ENCODE measurements at places on chromosomes 12 and 14. TPM values are rescaled to one million over a fixed set of nuclear protein-coding genes. Genes with fewer than 3 reads are reported as not detected.
A peak's percentile ranks its signal among the peaks of the same experiment; 100 is the strongest.

DNA sequence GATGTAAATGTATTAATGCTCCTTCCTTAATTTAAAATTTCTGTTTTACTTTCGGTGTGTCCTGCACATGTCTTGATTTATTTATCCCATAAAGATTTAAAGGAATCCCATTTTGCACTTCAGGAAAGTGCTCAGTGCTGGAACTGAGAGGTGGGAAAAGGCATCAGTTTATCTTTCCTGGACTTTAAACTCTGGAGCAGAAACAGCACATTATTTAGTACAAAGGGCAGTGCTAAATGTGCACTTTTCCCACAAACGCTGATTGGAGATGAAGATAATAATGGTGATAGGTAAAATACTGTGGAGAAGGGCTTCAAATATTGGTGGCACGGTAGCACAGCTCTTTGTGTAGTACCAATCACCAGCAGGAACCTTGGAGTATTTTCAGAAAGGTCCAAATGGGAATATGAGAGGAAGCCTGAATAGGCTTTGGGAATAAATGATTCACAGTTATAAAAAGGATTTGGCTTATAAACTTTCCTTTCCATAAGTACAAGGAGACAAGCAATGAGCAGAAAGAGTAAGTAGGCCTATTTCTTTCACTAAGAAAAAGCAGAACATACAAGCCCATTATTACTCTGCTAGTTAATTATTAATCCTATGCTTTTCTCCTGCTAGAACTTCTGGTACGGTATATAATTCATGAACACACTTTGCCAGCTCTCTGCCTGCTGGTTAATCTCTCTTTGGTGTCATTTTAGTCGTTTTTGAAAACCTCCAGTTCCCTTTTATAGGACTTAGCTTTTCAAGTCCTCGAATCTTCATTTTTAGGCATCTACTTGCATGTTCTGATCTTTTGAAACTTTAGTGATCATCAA, 58.3 kb downstream of the SLC15A5 start:
- no peak for DNase-seq

DNA sequence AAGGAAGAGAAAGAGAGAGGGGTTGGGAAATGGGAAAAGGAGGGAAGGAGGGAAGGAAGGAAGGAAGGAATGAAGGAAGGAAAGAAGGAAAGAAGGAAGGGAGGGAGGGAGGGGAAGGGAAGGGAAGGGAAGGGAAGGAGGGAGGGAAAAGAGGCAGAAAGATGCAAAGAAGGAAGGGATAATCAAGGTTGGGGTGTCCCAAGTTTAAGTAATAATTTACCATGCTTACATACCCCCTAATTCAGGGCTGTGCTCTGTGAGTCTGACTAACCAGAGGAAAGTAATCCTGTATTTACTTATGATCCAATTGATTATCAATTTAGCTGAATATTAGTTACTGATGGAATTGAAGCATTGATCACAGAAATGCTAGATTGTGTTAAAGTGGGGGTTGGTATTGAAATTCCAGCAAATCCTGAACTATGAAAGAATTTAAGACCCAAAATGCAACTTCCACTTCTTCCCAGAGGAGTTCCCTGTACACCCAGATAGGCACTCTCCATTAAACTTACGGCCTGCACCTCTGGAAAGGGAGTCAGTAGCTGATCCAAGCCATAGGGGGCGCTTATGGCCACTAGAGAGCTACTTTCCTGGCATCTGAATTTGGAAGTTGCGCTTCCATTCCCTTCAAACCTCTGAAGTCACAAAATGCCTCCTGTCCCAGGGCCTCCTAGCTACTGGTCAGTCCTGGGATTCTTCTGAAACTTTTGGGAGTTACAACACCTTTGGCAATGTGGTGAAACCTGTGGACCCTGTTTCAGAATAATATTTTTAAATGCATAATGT, 162.7 kb upstream of the PWP1 start:
- DNase-seq: no peak

GRCh38 chr12:112892856-112893255, 13.9 kb upstream of the OAS1 start:
- no peak for DNase-seq

DNA sequence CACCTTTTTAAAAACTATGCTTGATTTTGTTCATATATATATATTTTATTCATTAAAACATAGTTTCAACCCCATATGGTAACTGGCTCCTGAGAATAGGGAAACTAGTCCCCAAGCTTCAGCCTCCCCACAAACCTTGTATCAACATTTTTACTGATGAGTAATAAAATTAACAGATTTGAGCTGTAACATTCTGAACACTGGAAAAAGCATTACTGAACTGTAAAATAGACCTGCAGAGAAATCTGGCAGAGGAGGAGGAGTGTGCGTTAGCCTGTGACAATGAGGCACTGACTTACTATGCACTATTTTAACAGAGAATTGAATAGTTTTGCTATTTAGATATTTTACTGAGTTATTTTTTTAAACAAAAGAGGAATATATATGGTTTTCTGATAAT, 43.1 kb downstream of the FRS2 start:
- no peak for DNase-seq

DNA sequence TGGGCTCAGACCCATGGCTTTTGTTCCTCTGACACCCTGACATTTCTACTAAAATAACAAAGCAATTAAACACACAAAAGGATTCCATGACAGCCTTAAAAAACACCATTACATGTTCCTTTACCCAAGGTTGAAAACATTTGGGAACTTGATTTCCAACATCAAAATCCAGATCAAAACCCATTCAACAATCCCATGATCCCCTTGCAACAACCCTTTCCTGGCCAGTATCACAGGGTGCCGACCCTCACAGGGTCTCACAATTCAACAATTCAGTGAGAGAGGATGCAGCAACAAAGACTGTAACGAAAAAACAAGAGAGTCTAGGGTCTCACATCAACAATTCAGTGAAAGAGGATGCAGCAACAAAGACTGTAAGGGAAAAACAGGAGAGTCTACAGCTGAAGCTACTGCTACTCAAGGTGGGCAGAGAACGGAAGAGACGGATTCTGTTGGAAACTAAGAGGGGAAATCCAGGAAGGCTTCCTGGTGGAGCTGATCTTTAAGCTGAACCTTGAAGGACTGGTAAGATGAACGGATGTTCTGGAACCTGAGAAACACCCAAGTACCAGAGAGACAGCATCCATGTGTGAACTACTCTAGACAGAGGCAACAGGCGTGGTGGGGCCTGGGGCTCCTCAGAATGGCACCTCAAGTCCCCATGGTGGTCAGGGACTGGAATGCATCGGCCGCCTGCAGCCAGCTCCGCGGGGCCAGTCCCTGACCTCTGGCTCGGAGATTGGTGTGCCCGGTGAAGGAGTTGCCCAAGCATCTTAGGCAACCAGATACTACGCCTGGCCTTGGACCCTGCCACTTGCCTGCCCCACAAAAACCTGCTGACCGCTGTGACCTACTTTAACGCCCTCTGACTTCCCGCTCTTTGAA, 22.7 kb upstream of the ZFP36L1 start:
- DNase-seq: no peak

GRCh38 chr14:78329371-78329770, 159.2 kb downstream of the NRXN3 start:
- DNase-seq: no peak

DNA sequence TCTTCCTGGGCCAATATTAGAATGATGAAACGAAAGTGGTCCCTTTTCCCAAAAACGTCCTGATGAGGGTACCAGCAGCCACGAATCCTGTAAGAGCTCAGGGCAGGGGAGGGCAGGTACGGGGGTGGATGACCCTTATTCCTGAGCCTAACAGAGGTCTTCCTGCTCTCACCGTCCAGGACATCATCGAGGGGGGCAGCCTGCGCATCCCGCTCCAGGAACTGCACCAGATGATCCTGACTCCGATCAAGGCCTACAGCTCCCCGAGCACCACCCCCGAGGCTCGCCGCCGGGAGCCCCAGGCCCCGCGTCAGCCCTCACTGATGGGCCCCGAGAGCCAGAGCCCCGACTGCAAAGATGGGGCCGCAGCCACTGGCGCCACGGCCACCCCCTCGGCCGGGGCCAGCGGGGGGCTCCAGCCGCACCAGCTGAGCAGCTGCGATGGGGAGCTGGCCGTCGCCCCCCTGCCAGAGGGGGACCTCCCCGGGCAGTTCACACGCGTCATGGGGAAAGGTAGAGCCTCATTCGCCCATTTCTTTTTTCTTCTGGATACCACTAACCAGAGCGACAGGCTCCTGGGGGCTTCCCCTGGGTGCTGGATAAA, 142.5 kb downstream of the GCH1 start:
- DNase-seq: no peak

The AICDA gene
- not detected for polyA plus RNA-seq

DNA sequence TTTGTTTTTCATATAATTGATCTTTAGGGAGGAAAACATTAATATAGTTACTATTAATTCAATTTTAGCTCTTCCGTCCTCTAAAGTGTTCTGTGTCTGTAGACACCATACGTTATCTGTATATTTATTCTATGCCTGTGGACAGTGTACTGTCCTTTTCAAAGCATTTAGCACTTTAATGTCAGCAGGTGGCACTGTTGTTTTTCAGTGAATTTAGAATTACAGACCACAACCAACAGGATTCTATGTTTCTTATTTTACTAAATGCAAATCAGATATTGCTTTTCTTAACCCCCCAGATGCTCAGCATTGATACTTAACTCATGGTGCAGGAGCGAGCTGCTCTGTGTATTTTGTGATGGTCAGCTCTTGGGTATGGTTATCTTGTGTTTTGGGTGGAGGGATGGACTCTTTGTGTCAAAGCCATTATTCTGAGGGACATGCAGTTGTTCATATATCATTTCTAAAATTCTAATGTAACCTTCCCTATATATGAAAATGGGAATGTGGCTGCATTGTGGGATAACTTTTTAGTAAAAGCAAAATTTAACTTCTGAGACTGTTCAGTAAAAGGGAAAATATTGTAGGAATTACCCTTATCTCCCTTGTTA, 65.2 kb downstream of the PAPOLA start:
- DNase-seq: no peak

The TPPP2 gene
- not detected for polyA plus RNA-seq

DNA sequence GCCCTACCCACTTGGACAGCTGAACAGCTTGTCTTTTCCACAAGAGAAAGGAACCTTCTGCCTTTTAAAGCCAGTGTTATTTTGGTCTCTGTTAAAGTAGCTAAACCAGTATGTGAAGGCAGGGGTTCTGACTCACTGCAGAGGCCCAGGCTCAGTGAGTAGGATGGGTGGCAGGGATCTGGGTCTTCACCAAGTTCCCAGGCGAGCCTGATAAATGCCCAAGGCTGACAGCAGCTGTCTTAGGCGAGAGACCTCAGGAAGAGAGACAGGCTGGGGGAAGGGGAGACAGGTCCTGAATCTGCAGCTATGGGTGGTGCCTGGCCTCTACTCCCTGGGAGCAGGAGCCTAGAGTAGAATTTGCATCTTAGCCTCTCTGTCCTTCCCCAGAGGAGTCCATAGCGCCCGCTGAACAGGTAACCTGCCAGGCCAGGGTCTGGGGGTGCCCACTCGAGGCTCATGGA, 18.1 kb upstream of the KIF26A start:
- DNase-seq: no peak

- no peak for DNase-seq
Measured at GRCh38 chr12:57218030-57218853, 1.6 kb downstream of the NXPH4 start.

The FAR2 gene
- 17.1 TPM for polyA plus RNA-seq

The RFX4 gene
- polyA plus RNA-seq: not detected

- DNase-seq: peak; percentile 33
Measured at GRCh38 chr12:72323881-72324280, 51.7 kb downstream of the TRHDE start.

The TAS2R7 gene
- not detected for polyA plus RNA-seq

The FANCM gene
- polyA plus RNA-seq: 1.9 TPM

The IFNG-AS1 gene
- not detected for polyA plus RNA-seq

GRCh38 chr12:124539084-124540041, 28.0 kb downstream of the NCOR2 start:
- DNase-seq: no peak

The HOMEZ gene
- polyA plus RNA-seq: 16.0 TPM

DNA sequence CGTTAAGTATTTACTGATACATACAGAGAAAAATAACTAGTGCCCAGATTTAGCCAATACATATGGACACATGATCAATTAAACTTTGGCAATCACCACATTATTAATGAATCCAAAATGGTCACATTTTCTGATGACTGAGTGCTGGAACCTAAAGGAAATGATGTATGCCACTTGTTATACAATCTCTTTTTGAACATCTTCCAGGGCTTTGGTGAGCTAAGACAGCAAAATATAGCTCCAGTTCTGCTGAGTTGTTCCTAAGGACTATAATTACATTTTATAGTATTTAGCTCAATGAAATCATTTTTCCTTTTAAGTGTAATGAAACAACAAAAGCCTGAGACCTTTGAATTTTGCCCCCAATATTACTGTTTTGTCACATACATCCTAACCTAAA, 329.1 kb upstream of the ATP2B1 start:
- DNase-seq: no peak

The CLEC9A gene
- polyA plus RNA-seq: not detected

DNA sequence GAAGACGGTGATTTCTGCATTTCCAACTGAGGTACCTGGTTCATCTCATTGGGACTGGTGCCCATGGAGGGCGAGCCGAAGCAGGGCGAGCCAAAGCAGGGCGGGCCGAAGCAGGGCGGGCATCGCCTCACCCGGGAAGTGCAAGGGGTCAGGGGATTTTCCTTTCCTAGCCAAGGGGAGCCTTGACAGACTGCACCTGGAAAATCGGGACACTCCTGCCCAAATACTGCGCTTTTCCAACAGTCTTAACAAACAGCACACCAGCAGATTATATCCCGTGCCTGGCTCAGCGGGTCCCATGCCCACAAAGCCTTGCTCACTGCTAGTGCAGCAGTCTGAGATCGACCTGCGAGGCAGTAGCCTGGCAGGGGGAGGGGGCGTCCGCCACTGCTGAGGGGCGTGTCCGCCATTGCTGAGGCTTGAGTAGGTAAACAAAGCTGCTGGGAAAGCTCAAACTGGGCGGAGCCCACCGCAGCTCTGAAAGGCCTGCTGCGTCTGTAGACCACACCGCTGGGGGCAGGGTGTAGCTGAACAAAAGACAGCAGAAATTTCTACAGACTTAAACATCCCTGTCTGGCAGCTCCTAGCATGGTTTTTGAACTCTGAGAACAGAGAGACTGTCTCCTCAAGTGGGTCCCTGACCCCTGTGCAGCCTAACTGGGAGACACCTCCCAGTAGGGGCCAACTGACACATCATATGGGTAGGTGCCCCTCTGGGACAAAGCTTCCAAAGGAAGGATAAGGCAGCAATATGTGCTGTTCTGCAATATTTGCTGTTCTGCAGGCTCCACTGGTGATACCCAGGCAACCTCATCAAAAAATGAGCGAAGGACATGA, 77.2 kb downstream of the BAZ1A start:
- DNase-seq: no peak

DNA sequence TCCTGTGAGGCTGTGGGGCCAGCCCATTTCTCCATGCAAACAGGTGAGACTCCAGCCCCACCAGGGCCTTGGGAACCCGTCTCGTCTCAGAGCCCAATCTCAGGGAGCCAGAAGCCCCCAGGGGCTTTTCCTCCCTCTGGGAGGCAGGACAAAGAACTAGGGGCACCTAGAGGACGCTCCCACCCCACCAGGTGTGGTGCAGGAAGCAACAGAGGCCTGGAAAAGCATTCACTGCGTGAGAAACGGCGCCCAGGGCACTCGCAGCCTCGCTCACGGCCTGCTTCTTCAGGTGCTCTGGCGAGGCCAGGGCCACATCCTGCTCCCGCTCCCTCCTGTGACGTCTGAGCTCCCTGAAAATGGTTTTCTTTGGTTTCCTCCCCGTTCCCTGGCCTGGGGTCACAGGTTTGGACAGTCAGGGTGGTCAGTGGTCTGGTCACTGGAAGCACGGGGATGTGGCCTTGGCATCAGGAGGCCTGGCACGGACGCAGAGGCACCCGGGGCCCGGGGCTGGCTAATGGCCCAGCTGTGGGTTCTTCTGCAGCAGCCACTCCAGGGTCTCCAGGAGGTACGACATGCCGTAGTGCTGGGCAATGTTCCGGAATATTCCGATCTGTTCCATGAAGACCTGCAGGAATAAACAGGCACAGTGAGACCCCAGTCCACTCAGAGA, 5.7 kb downstream of the P2RX2 start:
- DNase-seq: no peak

The TAS2R20 gene
- polyA plus RNA-seq: 0.64 TPM
